ENCODE measurements at places on chromosomes 5 and 9.

DNA sequence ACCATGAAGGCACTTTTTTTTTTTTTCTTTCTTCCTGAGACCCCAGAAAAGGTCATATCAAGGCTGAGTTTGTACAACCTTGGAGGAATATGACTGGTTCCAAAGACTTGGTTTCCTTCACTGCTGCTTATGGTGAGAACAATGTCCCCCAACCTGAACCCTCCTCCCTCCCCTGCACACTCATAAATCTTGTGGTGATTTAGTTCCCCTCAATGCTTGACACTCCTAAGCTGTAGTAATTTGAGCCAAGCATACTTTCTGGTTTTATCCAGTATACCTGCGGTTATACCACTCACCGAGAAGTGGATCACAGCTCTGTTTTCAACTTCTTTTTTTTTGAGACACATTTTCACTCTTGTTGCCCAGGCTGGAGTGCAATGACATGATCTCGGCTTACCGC, 149.9 kb upstream of the KLF4 start:
- no peak for DNase-seq

DNA sequence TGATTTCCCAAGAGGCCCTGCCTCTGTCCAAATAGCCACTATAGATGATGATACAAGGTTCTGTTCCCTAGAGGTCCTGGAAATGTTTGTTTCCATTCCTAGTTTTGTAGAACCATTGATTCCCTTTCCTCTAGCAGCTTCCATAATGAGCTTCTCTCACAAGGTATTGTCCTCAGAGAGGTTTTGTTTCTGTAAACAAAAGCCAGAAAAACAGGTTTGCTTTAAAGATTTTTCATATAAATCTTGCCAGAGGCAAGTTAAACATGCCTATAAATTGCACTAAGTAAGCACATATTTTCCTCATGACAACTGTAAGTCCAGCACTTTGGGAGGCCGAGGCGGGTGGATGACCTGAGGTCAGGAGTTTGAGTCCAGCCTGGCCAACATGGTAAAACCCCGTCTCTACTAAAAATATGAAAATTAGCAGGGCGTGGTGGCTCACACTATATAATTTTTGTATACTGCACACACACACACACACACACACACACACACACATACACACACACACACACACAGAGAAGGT, 1787.7 kb downstream of the EFNA5 start:
- DNase-seq, result no peak

GRCh38 chr5:107968406-107968843, 297.7 kb upstream of the EFNA5 start:
- DNase-seq, result no peak

DNA sequence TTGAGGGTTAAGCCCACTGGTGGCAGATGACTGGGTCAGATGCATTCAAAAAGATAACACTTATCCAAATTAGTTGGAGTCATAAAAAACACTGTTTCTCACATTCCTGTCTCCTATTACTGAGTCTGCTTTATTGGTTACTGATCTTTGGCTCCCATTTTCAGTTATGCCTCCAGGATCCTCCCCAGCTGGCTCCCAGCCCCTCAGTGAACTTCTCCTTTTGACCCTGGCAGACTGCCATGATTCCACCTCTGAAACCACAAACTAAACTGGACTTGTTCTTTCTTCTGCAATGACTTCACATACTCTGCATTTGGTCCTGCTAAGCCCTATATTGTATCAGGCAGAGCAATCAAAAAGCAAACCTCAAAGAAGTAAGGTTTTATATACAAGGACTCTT, 860.8 kb upstream of the DMAC1 start:
- DNase-seq, result no peak

GRCh38 chr5:83370957-83371356, 100.6 kb upstream of the VCAN start:
- no peak for DNase-seq

GRCh38 chr9:112447283-112447761, 39.3 kb upstream of the KIAA1958 start:
- no peak for DNase-seq

DNA sequence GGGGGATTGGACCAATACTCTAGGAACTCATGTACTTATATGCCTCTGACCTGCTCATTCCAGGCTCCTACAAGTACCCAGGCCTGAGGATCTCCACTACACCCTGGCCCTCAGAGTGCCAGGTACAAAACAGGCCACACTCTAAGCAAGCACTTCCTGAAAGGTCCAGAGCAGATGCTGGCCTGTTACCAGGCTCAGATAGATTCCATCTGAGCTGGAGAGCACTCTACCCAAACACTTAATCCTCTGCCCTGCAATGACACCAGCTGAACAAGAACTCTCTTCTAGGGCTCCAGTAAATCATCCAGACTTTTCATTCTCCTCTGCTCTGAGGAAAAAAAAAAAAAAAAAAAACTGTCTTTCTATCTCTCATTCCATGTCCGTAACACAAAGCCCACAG, 2.9 kb downstream of the P4HA2 start:
- no peak for DNase-seq

- DNase-seq, result no peak
Measured at GRCh38 chr5:127878174-127878750, 175.1 kb downstream of the CCDC192 start.

DNA sequence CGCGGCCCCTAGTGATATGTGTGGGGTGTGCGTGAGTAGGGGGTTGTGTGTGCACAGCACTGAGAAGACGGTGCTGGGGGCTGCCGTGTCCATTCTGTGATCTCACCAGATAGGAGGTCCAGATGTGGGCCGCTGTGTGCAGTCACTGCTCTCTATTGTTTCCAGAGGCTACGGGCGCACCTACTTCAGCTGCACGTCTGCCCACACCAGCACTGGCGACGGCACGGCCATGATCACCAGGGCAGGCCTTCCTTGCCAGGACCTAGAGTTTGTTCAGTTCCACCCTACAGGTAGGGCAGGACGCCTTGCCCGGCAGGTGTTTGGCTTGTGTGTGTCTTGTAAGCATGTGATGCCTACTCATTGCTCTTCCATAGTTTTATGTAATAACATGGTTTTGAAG, 12.6 kb downstream of the SDHA start:
- DNase-seq, result no peak

DNA sequence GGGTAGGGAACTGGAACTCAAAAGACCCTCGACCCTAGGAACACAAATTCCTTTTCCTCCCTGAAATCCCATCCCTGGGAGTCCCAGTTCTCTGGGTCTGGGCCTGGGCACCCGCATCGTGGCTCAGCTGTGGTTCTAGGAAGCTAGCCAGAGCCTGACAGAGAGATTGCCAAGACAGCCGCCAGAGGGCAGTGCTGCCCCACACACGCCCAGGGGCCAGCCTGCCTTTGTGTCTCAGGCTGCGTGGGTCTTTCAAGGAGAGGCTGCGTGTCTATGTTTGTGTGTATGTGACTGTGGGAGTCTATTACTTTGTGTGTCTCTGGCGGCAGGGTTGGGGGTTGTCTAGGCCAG, 32.0 kb upstream of the TTLL11 start:
- DNase-seq, result peak; percentile 68
